ENCODE measurements at places on chromosomes 6 and 20.

- DNase-seq, result no peak
Observed at GRCh38 chr6:24284006-24284405, 73.9 kb downstream of the DCDC2 start.

- no peak for DNase-seq
Observed at GRCh38 chr6:10580570-10580969, 59.4 kb downstream of the GCNT2 start.

- DNase-seq, result no peak
Observed at GRCh38 chr6:156347246-156347645, 429.9 kb upstream of the ARID1B start.

GRCh38 chr6:157462956-157463742, 82.2 kb downstream of the ZDHHC14 start:
- no peak for DNase-seq

DNA sequence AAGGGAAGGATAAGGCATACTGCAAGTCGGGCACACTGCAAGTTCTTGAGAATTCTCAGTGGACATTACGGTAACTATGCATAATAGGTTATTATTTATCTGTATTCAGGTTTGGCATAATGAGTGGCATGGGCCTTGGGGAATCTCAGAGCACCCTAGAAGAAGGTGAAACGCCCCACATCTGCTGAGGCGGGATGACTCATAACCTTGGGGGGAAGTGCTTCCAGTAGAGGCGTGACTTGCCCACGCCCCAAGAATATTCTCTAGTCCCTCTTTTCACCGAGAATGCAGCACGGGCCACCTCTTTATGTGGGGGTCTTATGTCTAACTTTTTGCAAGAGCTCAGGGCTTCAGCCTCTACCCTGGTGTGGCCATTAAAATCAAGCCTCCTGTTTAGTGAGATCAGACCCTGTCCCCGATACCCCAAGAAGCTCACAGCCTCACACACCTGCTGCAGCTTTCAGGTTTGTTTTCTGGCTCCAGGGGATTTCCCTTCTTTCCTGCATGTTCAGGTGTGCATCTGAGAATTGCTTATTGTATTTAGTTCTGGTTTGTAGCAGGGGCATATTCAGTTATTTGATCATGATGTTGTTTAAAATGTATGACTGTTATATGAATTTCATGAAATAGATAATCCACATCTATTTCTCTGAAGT, 19.1 kb downstream of the ZFP64 start:
- no peak for DNase-seq

DNA sequence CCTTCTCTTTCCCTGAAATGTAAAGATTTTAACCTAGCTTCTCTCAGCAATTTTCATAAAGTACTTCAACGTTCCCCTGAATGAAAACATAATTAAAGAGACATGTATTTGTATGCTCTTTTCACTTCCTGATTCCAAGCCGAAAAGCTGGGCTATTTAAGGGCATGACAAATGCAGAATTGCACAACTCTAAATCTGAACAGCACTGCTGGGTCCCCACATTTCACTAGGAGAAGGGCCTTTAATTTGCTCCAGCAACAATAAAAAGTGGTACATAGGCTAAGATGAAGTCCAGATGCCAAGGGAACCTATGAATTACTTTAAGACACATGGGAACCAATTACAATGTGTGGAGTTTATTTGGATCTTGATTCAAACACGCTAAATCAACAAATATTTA, 42.0 kb downstream of the IRAK1BP1 start:
- DNase-seq, result no peak

- DNase-seq, result no peak
Observed at GRCh38 chr6:111583986-111584385, 21.7 kb downstream of the TRAF3IP2 start.

GRCh38 chr6:34281702-34282334, 33.0 kb upstream of the SMIM29 start:
- DNase-seq, result no peak

- no peak for DNase-seq
Observed at GRCh38 chr6:29424575-29424974, 9.8 kb downstream of the OR12D1 start.

DNA sequence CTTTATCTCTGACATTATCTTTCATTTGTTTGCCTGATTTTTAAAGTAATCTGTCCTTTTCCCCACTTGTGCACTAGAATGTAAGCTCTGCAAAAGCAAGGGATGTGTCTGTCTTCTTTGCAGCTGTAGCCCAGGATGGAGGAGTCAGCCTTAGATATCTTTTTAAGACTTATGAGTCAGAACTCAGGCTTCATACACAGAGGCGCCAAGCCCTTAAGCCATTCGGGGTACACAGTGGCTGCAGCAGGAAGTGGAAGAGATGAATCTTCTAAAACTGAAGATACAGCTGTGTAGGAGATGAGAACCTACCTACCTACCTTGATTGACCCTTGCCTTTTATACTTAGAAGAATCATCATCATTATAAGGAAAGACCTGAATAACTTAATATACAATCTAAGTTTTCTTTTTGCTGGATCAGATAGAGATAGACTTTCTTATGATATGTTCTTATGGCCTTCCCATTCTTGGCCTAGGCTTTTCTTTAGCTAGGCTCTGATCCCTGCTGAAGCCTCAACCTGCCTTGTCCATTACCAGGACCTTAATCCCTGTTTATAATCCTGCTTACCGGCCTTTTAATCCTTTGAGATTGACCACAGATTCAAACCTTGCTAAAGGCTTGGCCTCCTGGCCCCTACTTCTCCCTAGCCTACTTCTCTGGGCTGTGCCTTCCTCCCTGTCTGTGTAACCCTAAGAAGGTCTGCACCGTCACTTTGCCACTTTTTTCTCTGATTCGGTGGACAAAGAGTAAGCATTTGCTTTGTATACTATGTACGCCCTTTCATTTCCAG, 304.5 kb downstream of the PRL start:
- no peak for DNase-seq

DNA sequence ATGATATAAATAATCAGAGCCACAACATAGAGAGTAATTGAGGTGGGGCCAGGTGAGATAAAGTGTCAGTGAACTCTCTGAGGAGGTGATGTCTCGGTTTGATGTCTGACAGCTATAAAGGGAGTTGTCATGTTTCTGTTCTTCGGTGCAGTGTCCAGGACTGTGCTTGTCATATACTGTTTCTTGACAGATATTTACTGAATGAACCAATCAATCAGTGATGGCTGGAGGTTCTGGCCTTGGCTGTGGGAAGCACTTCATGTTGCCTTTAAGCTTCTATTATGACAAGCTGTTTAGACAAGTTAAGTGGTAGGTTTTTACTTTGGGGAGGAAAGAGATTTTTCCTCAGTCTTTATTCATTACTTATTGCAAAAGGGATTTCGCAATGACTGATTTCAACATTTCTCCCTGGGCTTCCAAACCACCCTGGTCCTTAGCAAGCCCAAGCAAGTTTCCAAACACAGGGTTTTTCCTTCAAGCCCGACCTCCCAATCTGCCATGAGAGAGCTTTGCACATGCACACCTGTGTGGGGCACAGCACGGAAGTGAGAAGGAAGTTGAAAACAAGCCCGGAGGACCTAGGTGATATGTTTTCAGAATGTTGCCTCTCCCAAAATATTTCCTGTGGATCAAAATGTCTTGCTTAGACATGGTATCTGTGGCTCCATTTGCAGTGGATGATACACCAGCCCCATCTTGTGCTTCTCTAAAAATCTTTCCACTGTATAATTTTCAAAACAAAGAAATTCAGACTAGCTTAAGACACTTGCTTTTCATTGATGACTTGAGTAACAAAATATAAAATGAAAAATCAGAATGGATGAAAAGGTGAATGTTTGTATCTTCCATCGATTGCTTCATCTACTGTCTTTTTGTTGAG, 567.3 kb upstream of the BTBD3 start:
- DNase-seq, result no peak

GRCh38 chr6:116176596-116176995, 50.7 kb upstream of the COL10A1 start:
- DNase-seq, result no peak

DNA sequence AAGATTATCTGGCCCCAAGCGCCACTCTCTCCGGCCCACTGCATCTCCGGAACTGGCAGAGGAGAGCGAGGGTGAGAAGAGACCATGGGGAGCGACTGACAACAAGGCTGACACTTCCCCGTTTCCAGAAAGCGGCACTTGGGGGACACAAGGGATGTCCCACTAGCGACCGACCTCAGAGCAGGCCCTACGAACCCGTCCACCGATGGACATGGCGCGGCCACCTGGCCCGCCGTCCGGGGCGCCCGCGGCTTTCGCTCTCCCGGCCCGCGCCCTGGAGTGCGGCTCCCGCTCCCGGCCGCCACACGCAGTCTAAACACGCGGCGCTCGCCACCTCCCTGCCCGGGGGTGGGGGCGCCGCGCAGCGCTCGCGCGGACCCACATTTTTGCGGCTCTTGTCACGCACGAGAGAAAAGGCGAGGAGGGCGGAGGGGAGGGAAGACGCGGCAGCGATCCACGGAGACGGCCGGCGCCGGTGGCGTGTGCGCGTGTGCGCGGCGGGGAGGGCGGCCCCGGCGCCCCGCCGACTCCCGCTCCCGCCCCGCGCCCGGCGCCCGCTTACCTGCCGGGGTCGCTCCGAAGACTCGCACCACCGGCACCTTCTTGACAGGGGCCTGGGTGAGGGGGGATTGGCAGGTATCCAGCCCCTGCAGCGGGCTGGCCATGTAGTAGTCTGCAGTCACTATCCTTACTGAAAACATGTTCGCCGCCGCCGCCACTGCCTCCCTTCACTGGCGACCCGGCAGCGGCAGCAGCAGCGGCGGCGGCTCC, 645 bp downstream of the REV3L start:
- peak; percentile 33 for DNase-seq

DNA sequence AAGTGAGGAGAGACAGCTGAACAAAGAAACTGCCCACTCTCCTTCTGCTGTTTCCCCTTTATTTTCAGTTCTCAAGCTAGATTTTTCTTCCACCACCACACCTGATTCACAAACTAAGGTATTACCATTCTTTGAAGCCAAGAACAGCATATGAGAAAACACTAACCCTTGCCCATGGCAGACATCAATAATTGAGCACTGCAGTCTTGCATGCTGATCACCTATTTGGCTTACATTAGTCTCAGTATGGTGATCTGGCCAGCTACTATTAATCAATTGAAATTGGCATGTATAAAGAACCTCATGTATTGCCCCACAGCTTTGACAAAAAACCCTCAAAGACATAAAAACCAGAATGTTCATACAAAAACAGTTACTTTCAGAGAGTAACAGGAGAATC, 166.3 kb downstream of the SAMD5 start:
- no peak for DNase-seq

GRCh38 chr6:53349209-53349693, 501 bp upstream of the ELOVL5 start:
- no peak for DNase-seq

All from NCI-H2171 (cell line).